Mesenteric fat pad (tissue), 1 donor: ENCODE measurements at places on chromosomes 3 and 15. TPM values are rescaled to one million over a fixed set of nuclear protein-coding genes. Genes with fewer than 3 reads are reported as not detected.

The LINGO1 gene
- 1.6 TPM for total RNA-seq

The PARP14 gene
- total RNA-seq, result 51.1 TPM

The ZFAND6 gene
- total RNA-seq, result 84.0 TPM

The SCAANT1 gene
- total RNA-seq, result not detected

The UBAP1L gene
- 3.9 TPM for total RNA-seq

The CCR8 gene
- not detected for total RNA-seq

The RPP25 gene
- 10.7 TPM for total RNA-seq

The SMCO1 gene
- total RNA-seq, result not detected

The EHD4 gene
- 35.7 TPM for total RNA-seq

DNA sequence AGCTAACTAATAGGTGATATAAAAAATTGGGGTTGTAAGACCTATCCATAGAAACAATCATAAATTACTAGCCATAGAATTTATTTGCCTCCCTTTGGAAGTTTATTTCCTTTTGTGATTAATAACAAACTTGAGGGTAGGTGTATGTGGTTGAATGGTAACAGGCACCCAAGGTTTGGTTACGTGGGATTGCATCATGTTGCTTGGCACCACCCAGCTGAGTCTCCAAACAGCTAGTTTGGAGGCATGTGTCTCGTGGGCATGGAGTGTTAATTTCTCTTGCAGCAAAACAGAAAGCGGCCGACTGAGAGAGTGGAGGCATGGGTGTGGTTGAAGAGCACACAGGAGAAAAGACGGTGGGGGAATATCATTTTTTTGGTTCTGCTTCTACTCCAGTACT is 441.4 kb downstream of the CNTN4 start:
- no peak for DNase-seq

DNA sequence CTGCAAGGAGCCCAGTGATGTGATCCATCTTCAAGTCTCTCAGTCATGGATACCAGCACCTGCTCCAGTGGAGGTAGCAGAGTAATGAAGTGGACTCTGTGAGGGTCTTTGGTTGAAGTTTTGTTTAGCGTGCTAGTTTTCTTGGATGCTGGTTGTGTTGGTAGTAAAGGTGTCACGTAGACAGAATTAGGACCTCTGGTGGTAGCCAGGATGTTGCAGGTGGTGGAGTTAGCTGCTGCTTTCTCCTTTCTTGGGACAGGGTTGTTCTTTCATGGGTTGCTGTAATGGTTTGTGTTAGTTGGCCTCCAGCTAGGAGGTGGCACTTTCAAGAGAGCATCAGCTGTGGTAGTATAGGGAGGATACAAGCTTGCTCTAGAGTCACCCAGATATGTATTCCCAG is 125.2 kb downstream of the ANXA2 start:
- DNase-seq, result no peak

DNA sequence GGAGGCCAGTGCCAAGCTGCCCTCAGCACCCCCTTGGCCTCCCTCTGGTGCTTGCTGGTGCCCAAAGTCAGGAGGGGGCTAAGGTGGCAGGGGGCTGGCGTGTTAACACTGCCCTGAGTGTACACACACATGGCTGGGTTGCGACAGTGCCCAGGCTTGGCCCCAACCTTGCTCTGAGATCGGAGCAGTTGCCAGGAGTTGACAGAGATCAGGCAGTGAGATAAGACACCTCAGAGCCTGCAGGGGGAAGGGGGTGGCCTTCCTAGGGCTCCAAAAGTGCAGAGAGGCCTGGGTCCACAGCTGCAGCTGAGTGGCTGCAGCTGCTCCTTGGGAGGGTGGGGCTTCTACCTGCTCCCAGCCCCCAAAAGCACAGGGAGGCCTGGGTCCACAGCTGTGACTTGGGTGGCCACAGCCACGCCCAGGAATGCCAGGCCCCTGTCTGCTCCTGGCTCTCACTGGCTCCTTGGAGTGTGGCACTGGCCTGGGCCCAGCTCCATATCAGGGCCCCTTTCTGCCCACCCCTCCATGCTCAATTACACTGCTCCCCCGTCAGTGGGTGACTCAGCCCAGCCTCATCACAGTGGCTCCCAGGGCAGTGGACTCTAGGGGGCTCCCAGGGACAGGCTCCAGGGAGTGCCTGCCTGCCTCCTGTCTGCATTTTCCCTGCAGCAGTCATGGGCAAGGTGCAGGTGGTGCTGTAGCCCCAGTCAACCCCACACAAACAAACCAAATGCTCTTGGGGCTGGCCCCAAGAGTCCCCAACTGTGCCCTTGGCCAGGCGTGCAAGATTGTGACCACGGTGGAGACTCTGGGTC is 56.4 kb upstream of the C15orf39 start:
- DNase-seq, result no peak

- DNase-seq, result no peak
These were observed 122.2 kb downstream of the SYNPR start for GRCh38 chr3:63400246-63400860.

- no peak for DNase-seq
These were observed 375.3 kb downstream of the ROBO1 start for GRCh38 chr3:79392479-79392878.

GRCh38 chr3:144556392-144556791 is 584.8 kb downstream of the DIPK2A start:
- no peak for DNase-seq

DNA sequence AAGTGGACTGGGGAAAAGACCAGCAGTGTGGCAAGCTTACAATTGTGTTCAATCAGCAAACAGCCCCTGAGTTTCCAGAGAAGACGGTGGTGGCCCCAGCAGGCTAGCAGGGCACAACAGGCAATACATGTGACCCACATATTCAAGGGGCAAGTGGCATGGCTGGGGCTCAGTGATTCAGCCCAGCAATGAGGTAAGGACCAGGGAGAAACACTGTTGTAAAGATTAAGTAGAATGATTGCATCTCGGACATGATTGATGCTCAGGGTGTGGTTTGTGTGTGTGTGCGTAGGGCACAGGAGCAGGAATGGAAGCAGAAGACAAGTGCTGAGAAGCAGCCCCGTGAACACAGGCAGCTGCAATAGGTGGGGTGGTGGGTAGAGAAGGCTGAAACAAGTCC is 37.9 kb downstream of the KLHL6 start:
- peak; percentile 49 for DNase-seq

GRCh38 chr3:169241991-169242707 is 421.4 kb downstream of the MECOM start:
- no peak for DNase-seq

DNA sequence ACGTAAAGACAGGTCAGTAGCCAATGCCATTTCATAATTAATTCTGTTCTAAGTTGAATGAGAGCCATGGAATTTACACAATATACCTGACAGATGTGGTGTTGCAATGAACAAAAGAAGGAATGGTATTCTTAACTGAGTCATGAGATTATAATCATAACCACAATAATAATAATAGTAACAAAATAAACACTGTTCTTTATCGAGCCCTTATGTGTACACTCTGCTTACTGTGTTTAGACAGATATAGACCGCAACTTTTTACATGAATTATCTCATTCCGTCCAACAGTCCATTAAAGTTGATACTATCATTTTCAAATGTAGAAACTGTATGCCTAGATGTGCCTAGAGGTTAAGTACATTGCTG is 28.2 kb upstream of the SCAANT1 start:
- no peak for DNase-seq

DNA sequence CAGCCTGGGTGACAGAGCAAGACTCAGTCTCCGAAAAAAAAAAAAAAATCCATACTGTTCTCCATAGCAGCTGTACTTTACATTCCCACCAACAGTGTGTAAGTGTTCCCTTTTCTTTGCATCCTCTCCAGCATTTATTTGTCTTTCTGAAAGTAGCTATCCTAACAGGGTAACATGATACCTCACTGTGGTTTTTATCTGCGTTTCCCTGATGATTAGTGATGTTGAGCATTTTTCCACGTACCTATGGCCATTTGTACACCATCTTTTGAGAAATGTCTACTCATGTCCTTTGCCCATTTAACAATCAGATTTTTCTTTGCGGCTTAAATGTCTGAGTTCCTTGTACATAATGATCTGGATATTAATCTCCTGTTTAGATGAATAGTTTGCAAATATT is 119.3 kb downstream of the RFX7 start:
- no peak for DNase-seq

DNA sequence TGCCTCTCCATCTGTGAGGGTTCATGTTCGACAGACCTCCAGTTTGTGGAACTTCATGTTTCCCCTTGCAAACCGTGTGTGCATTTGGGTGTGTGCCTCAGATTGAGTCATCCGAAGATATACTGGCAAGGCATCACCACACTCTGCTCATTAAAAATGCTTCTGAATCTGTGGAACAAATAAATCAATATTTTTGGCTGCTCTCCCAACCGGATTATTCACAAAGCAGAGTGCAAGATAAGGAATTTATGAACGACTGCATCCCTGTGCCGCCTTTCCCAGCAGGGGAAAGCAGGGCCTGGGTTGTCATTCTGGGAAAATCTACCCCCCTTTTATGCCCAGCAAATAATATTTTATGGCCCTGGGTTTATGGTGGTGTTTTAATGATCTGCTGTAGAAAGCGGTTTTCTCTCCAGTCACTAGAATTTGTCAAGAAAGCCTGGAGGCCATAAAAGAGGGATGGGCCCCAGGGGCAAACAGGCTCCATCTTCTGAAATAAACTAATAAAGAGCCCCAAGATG is 4.2 kb upstream of the WNT5A start:
- no peak for DNase-seq

DNA sequence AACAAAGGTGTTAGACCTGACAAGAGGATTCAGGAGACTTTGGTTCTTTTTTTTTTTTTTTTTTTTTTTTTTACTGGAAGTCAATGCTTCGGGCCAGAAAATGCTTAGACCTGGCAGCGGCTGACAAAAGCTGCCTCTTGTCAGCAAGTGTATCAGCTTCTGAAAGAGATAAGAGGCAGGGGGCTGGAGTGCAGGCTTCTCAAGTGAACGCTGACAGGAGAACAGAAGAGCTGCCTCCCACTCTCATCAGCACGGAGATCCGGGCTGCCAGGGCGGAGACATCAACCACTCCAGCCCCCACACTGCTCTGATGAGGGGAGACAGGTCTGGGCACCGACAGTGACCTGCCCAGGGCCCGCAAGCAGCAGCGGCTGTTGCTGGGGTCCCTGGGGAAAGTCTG is 9.4 kb upstream of the SCN5A start:
- DNase-seq, result peak; percentile 49

- DNase-seq, result peak; percentile 92
These were observed 72.7 kb upstream of the TPRG1 start for GRCh38 chr3:189099031-189099471.

- DNase-seq, result no peak
These were observed 4.9 kb downstream of the OGG1 start for GRCh38 chr3:9754678-9755077.

DNA sequence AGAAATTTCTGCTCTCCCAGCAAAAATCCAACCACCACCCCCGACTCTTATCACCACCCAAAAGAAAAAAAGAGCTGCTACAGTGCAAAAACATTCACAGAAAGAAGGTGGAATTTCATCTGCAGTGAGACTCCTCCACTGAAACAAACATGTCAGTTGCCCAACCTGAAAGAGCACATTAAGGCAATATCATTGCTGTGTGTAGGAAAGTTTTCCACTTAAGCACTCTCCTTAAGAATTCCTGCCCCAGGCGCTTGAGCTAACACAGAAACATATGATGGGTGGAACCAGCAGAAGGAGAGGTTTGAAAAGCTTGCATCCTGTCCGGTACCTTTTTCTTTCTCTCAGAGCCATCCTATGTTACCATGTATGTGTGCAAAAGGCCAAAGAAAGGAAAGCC is 200.8 kb upstream of the GADL1 start:
- no peak for DNase-seq

DNA sequence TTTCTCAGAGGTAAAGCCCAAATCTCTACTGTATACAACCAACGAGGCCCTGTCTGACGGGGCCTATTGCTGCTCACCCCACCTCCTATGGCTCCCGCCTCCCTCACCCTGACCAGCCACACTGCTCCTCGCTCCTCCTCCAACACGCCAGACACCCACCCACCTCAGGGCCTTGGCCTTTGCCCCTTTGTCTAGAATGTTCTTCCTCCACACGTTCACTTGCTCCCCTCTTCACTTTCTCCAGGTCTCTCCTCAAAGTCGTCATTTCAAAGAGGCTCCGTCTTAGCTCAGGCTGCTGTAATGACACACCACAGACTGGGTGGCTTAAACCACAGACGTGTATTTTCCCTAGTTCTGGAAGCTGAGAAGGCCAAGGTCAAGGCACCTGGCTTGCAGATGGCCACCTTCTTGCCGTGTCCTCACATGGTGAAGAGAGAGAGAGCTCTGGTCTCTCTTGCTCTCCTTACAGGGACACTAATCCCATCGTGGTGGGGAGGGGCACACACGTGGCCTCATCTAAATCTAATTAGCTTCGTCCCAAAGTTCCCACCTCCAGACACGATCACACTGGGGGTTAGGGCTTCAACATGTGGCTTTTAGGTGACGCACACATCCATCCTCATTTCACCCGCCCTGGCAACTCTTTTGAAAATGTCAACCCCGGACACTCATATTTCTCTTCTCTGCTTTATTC is 98.2 kb downstream of the TLE3 start:
- DNase-seq, result no peak

DNA sequence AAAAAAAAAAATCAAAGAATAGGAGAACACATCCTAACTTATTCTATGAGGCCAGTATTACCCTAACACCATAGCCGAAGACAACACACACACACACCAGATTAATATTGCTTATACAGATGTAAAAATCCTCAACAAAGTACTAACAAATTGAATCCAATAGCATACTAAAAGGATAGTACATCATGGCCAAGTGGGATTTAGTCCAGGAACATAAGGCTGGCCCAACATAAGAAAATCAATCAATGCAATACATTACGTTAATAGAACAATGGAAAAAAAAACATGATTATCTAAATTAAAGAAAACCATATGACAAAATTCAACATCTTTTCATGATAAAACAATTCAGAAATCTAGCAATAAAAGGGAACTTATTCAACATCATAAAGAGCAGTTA is 79.1 kb downstream of the ADAMTS9 start:
- no peak for DNase-seq

DNA sequence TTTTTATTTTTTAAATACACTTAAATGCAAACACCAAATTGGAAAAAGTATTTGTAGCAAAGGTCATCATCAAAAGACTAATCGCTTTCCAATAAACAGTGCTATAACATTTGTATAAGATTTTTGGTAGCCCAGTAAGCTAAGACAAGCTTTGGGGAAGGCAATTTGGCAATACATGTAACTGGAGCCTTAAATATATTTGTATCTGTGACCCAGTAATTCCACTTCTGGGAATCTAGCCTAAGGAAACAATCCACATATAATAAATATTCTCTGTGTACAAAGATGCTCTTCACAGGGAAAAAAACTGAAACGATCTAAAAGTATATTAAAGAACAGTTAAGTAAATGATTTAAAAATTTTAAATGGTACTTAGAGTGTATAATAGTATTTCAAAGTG is 65.5 kb upstream of the TJP1 start:
- DNase-seq, result no peak
